ENCODE measurements at places on chromosomes 11 and 22. TPM values are rescaled to one million over a fixed set of nuclear protein-coding genes. Genes with fewer than 3 reads are reported as not detected.

KDM4E gene
- total RNA-seq = not detected

CSRP3 gene
- not detected for total RNA-seq

OR2D3 gene
- not detected for total RNA-seq

CHRM1 gene
- not detected for total RNA-seq

DNA sequence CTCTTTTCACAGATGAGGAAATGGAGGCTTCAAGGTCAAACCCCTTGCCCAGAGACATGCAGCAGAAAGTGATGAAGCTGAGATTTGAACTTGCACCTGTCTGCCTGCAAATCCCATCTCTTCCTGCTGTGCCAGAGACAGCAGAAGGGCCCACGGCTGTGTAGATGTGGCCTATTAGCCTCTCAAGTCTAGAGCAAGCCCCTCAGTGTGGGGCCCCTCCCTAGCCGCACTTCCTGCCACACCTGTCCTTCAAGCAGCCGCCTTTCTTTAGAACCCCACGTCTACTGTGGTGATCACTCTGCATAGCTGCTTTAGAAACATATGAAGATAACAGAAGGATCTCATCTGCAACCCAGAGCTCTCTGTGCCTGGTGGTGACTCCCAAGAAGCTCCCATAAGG, 41.2 kb upstream of the JAM3 start:
- no peaks in the 10 kb centered on the region for H3K27me3 ChIP-seq
- peak; percentile 68 for DNase-seq
- peaks cover 44% of the 10 kb centered on the region for H3K4me1 ChIP-seq
- H3K4me3 ChIP-seq = no peak overlapping the region

DNA sequence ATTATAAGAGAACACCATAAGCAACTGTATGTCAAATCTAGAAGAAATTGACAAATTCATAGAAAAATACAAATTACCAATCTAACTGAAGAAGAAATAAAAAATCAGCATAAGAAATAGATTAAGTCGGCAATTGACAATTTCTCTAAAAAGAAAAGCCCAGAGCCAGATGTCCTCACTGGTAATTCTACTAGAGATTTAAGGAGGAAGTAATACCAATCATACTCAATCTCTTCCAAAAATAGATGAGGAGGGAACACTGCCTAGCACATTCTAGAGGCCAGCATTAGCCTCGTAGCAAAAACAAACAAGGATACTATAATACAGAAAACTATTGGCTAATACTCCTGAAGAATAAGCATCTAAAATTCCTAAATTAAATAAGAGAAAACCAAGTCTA, 40.4 kb upstream of the IGLL5 start:
- H3K27me3 ChIP-seq = no peaks in the 10 kb centered on the region
- peaks cover 1% of the 10 kb centered on the region for H3K36me3 ChIP-seq
- DNase-seq = no peak
- no peak overlapping the region for H3K27ac ChIP-seq

- no peak for DNase-seq
- H3K27ac ChIP-seq = no peak overlapping the region
- H3K36me3 ChIP-seq = no peaks in the 10 kb centered on the region
- no peaks in the 10 kb centered on the region for H3K27me3 ChIP-seq
- H3K4me1 ChIP-seq = no peaks in the 10 kb centered on the region
Measured at GRCh38 chr11:131999084-131999483, 628.7 kb downstream of the NTM start.

DNA sequence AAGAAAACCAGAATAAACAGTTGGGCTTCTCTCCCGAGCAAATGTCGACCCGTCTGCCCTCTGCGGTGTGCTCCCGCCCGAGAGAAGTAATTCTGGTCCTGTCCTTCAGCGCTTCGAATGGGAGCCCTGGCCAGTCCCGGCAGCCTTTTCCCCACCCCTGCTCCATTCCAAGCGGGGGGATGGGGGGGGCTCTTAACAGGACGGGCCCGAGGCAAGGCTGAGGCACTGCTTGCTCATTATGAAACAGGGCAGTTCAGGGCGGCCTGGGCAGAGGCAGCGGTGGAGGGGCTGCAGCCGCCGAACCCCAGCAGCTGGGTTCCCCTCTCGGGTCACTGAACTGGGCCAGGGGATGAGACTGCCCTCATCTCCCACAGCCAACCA, 9.1 kb downstream of the BACE1-AS start:
- DNase-seq = no peak
- H3K27me3 ChIP-seq = no peaks in the 10 kb centered on the region
- H3K4me3 ChIP-seq = no peak overlapping the region
- H3K27ac ChIP-seq = no peak overlapping the region
- no peaks in the 10 kb centered on the region for H3K4me1 ChIP-seq
- no peaks in the 10 kb centered on the region for H3K36me3 ChIP-seq

All from activated CD8-positive, alpha-beta T cell treated with anti-CD3 and anti-CD28 coated beads for 36 hours (primary cell).